Fibroblast of mammary gland (primary cell): ENCODE measurements at places on chromosomes 7 and 10.

DNA sequence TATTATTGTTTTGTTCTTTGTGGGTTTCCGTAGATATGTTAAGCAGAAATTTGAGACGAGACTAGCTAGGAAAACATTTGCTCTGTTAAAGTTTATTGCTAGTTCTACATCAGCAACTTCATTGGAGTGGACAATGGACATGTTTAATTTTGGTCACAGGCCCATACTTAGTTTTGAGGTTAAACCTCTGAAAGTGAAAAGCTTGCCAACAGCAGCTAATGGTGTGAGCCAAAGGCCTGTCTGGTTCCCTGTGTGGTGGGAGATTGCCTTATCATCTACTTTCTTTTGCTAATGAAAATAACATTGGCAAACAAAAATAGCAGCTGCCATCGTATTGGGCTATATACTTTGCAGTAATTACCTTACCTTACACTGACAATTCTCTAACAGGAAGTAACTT, 388.4 kb upstream of the FZD8 start:
- DNase-seq: no peak

GRCh38 chr7:36969376-36969775, 245.1 kb upstream of the AOAH start:
- DNase-seq: no peak

GRCh38 chr7:130697820-130698219, 11.5 kb upstream of the TSGA13 start:
- peak; percentile 4 for DNase-seq

DNA sequence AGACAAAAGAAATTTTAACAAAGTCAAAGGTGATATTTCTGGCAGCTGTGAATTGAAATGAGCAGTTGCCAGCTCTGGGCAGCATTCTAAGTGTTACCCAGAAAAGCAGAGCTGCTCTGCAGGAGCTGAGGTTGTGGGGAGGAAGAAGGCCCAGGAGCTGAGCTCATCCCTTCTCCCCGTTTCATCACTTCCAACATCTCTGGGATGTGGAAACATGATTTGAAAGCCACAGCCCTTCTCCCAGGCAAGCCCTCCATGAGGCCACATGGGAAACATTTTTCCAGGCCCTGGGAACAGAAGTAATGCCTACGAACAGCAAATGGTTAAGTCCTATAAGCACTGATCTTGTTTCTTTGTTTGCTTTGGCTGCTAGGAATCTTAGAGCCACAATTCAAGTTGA, 10.9 kb upstream of the DMBT1 start:
- DNase-seq: peak; percentile 29

DNA sequence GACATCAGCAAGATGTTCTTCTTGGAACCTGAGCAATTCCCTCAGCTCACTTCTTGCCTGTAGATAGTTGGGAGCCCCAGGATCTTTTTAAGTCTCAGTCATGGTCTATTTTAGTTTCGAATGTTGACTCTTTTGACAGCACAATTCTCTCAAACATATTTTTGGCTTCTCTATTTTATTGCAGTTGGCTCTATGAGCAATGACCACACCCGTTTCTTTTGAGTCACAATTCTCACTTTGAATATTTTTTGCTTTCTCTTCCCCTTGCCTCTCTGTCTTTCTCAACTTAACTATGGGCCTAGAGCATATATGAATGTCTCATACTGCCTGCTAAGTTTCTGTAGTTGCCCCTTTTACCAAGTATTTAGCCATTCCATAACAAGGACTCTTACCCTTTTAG, 222.8 kb downstream of the PTN start:
- no peak for DNase-seq

DNA sequence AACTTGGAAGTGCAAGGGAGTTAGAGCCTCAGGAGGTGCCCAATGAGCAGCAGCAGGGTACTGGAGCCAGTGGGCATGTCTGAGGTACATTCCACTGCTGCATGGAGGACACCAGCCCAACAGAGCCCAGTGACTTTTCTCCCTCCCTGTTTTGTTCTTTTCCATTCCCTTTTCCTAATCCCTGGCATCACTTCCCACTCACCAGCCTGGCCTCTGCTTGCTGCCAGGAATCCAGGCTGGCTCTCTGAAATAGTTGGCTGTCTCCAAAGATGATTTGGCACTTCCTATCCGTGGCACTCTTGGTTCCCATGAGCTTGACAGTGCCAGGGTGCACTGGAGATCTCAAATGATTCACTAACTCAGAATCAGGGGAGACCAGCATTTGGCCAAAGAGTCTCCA, 97.7 kb upstream of the ZPBP start:
- no peak for DNase-seq

DNA sequence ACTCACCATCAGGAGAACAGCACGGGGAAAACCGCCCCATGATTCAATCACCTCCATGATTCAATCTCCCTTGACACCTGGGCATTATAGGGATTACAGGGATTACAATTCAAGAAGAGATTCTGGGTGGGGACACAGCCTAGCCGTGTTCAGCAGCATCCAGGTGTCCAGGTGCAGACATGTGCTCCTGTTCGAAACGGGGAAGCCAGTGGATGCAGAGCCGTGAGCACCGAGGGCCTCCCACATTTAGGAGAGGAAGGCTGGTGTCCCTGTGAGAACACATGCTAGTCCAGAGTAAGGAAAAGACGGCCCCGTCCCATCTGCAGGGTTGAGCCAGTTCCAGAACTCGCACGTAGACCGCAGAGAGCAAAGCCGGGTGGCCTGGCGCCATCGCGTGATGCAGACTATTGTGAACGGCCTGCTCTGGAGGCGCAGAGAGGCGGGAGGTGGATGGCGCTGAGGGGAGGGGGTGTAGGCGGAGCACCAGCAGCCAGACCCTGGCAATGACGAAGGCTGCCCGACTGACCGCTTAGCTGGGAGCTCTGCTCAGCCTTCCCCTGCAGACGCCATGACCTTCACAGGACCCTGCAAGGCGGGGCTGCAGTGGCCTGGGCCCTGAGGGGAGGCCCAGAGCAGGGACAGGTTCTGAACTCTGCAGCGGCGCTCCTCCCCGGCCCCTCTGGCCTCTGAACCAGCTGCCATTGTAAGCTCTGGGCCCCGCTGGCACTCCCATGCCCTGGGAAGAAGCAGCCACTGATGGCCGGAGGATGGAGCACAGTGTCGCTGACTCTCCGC, 141.6 kb upstream of the TCERG1L start:
- no peak for DNase-seq

DNA sequence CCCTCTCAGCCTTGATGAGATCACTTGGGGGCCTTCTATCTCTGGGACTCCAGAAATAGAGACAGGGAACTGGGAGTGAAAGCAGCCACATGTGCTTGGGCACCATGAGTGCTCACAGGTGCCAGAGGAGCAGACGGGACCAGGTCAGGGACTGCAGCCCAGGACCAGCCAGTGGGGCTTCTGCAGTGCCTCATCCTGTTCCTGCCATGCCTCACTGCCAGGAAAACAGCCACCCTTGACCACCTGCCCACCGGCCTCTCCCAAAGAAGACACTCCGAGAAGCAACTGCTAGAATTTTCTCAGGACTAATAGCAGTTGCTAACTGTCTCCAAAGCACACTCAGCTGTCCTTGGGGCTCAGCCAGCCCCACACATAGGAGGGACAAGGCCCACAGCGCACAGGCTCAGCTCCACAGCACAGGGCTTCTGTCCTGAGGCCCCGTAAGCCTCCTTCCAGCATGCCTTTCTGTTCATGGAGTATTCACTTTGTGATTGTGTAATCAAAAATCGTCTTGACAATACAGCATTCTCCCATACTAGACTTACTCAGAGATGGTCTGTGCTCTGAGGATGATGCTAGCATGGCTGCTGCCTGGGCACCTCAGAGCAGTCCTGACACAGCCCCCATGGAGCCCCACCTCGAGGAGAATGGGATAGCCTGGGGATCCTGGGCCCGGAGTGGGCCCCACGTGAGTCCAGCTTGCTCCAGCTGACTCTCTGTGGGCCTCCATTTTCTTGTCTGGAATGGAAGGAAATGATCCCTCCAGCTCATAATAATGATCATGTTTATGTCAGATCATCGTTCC, 115.7 kb upstream of the RET start:
- no peak for DNase-seq

DNA sequence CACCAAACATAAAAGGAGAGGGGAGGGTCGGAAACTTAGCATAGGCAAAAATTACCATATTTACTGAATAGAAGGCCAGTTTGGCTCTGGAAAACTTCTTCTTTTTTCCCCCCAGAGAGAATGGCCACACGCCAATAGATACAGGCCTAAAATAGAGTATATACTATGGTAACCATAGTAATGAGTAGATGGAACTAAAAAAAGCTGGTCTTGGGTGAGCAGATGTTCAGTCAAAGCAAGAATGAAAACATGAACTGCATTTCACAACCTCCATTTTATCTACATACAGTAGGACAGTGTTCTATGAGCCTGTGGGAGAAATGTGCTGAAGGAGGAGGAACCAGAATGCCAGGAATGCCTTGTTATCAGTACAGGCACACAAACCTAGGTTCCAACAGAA, 141.7 kb upstream of the SEMA3A start:
- DNase-seq: peak; percentile 17

GRCh38 chr10:131533846-131534526, 222.5 kb upstream of the TCERG1L start:
- DNase-seq: no peak

DNA sequence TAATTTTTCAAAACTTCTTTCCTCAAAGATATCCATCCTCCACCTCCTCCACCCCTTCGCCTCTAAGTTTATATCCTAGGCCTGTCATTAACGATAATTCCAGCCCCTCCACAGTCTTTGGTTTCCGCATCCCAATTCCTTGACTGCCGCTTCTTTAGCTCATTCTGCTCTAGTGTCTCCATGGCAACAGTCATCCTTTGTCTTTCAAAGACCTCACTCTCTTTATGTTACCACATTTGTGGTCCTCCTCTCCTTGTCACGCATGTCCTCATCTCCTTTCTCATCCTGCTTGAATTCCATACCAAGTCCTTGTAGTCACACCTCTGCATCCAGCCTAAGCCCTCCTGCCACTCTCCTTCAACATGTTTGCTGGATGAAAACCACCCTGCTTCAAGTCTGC, 511.2 kb upstream of the KLF6 start:
- no peak for DNase-seq

DNA sequence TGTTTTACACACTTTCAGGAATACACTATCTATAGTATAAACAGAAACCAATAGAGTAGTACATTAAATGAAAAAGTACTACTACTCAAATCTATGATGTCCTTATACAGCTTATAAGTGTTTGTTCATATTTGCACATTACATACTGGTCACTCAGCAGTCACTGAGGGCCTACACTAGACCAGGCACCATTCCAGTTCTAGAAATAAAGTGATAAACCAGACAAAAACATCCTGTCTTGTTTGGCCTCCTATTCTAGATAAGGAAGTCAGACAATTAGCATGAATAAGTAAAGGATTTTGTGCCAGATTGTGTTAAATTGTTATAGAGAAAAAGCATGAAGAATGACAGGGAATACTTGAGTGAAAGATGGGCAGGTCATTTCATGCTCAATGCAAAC, 219.0 kb downstream of the CRPPA start:
- DNase-seq: no peak

GRCh38 chr10:8444630-8445029, 390.1 kb downstream of the GATA3 start:
- DNase-seq: no peak

GRCh38 chr10:74813381-74814259, 12.8 kb upstream of the KAT6B start:
- DNase-seq: no peak

- peak; percentile 94 for DNase-seq
Observed at GRCh38 chr7:7122701-7123281, 59.6 kb upstream of the C1GALT1 start.

GRCh38 chr7:51242881-51243518, 73.6 kb downstream of the COBL start:
- DNase-seq: no peak
